Caudate nucleus (tissue), 63 donors: ENCODE measurements at places on chromosomes 16 and 17.

DNA sequence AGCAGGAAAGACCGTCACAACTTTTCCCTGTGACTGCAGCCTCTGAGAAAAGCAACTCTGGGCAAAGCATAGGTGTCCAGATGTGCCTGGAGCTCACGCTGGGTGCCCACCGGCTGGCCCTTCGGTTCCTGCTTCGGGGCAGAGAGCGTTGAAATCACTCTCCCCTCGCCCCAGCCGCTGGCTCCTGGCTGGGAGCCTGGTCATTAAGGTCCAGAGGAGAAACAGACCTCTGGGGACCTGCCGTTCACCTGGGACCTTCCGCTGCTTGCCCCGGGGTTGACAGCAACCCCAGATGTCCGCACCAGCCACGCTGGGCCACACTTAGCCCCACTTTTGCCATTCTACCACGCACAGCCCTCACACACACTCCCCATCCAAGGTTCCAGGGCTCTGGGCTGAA, 13.1 kb downstream of the MRM3 start:
- DNase-seq, result no peak

GRCh38 chr17:9094193-9094592, 72.9 kb downstream of the NTN1 start:
- DNase-seq, result no peak

- DNase-seq, result no peak
Measured at GRCh38 chr16:10671729-10672128, 23.0 kb downstream of the TEKT5 start.

DNA sequence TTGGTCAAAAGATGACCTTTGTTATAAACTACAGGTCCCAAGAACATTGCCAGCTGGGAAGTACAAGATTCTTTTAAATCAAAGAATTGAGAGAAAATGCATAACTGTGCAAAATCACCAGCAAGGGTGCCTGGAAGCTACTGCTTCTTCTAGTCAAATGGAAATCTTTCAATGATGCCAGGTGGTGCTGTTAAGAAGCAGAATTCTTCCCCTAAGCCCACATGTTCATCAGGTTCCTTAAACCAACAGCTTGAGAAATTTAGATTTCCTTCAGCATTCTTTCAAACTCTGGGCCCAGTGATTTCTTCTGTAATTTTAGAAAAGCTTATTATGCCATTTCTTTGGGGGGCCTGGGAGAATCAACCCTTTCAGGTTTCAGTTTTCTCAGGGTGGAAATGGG, 207.8 kb upstream of the WSCD1 start:
- no peak for DNase-seq

- DNase-seq, result no peak
Measured at GRCh38 chr17:78777881-78778280, 4.2 kb downstream of the CYTH1 start.

DNA sequence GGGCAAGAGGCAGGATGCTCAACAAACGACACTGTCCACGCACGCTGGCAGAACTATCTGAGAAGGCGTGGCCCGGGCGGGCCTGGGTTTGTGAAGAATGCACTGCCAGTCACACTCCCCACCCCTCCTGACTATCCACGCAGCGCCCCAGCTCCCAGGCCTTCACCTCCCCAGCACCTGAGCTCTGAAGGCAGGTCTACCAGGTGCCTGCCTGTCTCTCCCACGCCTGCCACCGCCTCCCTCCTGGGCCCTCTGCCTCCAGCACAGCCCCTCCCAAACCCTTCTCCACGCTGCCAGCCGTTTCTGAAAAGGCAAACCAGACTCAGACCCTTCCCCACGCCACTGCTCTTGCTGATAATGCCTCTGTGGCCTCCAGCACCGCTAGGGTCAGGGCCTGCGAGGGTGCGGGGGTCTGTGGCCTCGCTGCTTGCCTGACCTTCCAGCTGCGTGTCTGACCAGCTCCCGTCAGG, 11.6 kb downstream of the MYBBP1A start:
- DNase-seq, result peak; percentile 35

GRCh38 chr16:367333-367903, 2.9 kb downstream of the MRPL28 start:
- DNase-seq, result no peak

DNA sequence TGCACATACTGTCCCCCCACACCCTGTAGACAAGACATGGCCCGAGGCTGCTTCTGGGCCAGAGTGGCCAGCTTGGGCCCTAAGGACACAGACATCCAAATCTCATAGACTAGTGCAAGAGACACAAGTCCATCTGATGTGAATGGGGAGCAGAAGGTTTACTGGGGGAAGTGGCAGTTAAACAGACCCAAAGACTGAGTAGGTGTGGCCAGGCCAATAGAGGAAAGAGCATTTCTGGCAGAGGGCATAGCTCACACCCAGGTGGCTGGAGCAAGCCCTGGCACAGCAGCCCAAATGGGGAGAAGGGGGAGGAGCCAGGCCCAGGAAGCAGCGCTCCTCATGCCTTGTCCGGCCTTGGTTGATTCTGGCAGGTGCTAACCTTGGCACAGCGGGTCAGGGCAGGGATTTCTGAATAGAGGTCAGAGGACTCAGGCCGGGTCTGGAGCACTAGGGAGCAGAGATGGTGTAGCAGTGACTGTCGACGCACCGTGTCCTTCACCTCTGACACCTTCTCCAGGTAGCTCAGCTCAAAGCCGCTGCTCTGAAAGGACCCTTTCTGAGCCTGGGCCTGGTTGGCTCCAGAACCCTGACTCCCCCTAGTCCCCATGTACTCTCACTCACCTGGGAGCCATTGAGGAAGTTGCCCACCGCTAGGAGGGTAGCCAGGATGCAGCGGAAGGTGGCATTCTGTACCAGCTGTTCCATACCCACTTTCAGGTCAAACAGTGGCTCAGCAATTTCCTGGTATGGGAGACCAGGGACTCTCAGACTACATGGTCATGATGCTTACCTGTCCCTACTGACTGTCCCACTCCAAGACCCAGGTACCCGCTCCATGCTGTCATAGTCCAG, 4.1 kb downstream of the TMEM208 start:
- no peak for DNase-seq

DNA sequence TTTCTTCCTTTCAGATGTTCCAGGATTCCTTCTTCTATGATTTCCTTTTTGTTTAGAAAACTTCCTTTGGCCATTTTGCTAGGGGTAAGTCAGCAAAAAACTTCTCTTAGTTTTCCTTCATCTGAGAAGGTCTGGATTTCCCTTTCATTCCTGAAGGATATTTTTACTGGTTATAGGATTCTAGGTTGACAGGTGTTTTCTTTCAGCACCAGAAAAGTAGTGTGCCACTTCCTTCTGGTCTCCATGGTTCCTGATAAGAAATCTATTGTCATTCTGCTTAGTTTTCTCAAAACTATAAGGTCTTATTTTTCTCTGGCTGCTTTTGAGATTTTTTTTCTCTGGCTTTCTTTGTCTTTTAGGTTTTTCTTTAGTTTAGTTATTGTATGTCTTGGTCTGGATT, 27.6 kb downstream of the MPRIP start:
- DNase-seq, result no peak

DNA sequence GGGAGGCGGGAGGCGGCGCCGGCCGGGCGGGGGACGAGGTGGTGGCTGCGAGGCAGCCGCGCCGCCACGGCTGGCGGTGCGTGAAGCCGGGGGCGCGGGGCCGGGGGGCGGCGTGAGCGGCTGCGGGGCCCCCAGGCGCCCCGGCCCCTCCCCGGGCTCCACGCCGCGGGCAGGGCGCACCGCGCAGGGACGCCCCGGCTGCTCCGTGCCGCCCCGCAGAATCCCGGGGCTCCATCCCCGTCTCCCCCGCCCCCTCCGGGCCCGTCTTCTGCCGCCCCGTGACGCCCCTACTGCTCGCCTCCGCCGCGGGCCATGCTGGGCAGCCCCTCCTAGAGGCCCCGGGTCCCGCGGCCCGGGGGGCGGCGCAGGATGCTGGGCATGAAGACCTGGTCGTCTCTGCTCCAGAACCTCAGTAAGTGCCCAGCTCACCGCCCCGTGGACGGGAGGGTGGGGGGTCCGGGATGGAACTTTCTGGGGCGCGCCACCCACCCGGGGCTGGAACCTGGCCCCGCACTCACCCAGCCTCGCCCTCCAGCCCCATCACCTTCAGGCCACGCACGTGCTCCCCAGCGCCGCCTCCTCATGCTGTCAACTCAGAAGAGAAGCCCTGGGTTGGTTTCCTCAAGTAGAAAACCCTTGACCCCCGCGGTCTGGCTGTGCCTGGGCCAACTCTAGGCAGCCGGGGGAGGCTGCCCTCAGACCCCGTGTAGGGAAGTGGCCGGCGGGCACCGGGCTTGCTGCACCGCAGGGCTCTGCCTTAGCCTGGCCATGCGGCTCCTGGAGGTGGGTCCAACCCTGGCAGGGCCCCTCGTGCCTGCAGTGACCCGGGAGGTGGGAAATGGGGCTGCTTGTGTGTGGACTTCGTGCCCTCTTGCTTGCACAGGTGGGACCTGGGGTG, 150.2 kb upstream of the GSE1 start:
- DNase-seq, result no peak

DNA sequence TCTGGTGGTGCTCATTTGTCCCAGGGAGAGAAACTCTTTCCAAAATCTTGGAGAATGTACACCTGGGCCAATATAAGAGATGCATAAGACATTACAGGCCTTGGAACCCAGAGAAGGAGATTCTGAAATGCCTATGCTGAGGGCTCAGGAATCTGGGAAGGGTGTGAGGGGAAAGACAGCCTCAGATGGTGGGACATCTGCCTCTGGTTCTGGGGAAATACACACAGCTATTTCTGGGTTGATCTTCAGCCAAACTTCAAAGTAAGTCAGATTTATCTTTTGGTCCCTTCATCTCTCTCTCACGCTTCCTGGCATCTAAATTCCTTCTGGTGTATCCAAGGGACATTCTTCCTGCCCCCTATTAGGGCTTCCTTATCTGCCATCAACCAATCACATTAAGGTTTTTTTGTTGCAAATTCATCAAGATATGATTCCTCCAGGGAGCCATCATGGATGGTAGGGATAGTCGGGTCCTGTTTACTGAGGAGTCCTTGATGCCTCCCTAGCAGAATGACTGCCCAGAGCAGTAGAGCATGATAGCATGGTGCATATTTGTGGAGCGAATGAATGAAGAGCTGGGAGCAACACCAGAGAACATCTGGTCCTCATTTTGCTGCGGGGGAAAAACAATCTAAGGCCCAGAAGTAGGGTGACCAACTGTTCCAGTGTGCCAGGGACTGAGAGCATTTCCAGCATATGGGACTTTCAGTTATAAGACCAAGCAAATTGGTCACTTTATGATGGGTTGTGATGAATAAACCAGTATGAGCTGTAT, 35.7 kb upstream of the DYNLL2 start:
- no peak for DNase-seq

- no peak for DNase-seq
Measured at GRCh38 chr16:48326915-48327314, 58.3 kb downstream of the SIAH1 start.

DNA sequence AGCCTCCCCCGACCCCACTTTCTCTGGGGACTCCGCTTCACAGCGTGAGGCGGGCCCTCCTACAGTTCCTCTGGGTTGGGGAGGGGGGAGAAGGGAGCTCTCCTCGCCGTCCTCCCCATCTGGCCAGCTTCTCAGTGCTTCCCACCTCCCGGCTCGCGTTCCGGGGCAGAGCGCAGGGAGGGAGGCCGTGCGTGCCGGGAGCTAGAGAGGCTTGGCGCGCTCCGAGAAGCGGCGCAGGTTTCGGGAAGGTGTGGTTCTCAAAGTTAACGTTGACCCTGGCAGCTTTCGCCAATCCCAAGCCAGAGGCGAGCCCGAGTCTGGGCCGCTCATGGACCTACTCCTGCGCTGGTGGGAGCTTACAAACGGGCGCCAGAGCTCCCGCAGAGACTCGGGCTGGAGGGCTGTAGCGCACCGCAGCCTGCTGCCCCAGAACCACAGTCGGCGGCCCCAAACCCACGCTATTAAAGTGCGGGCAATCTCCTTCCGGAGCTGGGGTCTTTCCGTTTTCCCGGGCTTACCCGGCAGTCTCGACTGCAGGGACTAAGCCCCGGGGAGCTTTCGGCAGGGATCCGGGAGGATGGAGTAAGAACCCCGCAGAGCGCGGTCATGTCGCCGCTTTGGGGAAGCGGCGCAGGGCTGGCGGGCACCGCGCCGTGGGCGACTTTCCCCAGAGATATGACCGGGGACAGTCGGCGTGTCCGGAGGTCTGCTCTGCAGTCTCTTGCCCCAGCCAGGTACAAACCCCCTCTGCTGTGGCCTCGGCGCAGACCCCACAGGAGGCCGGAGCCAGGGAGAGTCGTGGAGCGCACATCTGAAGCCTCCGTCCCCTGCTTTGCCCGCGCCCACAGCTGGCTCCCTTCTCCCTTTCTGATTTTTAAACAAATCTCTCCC, 787 bp downstream of the CDH11 start:
- DNase-seq, result peak; percentile 56
